ENCODE measurements at places on chromosomes 4 and X.

DNA sequence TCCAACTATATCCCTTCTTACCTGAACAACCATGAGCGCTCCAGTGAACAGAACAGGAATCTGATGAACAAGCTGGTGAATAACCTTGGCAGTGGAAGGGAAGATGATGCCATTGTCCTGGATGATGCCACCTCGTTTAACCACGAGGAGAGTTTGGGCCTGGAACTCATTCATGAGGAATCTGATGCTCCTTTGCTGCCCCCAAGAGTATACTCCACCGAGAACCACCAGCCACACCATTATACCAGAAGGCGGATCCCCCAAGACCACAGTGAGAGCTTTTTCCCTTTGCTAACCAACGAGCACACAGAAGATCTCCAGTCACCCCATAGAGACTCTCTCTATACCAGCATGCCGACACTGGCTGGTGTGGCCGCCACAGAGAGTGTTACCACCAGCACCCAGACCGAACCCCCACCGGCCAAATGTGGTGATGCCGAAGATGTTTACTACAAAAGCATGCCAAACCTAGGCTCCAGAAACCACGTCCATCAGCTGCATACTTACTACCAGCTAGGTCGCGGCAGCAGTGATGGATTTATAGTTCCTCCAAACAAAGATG is 870.2 kb downstream of the ADGRL3 start:
- DNase-seq: no peak

DNA sequence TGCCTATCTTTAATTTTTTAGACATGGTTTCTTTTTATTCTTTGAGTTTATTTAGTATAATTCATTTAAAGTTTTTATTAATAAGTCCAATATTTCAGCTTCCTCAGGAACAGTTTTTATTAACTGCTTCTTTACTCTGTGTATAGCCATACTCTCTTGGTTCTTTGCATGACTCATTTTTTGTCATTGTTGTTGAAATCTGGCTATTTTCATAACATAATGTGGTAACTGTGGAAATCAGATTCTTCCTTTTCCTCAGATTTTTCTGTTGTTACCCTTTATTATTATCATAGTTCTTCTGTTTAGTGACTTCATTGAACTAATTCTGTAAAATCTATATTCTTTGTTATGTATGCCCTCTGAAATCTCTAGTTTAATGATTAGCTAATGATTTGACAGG is 124.9 kb upstream of the CYSLTR1 start:
- no peak for DNase-seq

- no peak for DNase-seq
These were observed 33.5 kb downstream of the SMS start for GRCh38 chrX:21974011-21974385.

DNA sequence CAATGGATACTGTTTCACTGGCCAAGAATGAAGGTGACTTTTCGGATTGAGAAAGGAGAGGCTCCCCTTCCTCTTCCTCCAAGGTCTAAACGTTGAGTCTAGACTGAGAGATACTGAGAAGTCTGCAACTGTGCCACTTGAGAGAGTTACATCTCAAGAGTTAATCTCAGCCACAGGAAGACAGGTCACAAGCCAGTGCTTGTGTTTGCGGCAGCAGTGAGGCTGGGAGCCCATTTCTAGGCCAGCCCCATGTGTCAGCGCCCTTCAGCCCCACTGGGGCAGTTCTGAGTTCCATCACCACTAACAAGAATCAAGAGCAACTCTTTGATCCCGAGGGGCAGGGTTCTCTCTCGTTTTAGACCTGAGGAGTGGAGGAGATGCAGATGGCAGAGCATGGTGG is 7.3 kb upstream of the SEC24D start:
- DNase-seq: no peak

- no peak for DNase-seq
These were observed 49.5 kb downstream of the DCLK2 start for GRCh38 chr4:150127757-150128156.

DNA sequence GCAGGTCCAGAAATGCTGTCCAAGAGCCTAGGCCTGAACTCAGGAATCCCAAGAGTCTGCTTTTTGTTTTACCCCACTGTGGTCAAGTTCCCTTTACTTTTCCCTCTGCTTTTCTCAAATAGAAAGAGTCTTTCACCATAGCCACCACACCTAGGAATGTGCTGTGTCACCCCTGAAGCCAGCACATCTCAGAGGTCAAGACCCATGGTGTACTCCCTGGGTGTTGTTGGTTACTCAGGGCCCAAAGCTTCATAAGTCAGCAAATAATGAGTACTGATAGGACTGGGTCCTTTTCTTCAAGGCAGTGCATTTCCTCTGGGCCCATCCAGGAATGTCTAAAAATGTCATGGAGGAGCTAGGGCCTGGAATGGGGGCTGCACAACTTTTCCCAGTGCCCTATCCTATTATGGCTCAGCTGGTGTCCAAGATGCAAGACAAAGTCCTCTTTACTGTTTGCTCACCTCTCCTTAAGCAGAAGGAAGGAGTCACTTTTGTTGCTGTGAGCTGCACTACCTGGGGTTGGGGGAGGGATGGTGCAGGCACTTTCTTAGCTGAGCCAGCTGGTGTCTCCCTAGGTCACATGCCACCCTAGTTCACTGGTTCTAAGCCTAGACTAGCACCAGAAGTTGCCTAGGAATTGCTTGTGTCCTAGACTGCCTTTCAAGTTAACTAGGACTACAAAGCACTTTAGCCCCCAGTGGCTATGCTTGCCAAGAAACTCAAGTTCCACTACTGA is 62.4 kb upstream of the RXFP1 start:
- no peak for DNase-seq

DNA sequence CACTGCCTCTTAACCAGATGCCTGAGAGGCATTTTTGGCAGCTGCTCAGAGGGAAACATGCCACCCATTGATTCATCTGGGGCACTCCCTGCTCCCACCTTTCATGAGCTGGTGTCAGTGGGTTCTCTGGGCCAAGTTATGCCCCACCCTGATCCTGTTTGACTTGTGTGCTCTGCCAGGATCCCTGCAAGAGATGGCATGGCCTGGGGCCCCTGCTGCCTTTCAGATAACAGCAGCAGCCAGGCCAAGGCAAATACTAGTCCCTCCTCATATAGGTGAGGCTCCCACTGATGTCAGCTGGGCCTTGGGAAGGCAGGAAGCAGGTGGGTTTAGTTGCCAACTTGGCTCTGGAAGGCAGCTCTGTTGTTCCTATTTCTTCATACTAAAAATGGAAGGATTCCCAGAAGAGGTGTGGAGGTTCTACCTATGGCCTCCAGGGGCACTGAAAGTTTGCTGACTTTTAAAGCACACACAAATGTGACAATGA is 192.9 kb upstream of the RBPJ start:
- no peak for DNase-seq

DNA sequence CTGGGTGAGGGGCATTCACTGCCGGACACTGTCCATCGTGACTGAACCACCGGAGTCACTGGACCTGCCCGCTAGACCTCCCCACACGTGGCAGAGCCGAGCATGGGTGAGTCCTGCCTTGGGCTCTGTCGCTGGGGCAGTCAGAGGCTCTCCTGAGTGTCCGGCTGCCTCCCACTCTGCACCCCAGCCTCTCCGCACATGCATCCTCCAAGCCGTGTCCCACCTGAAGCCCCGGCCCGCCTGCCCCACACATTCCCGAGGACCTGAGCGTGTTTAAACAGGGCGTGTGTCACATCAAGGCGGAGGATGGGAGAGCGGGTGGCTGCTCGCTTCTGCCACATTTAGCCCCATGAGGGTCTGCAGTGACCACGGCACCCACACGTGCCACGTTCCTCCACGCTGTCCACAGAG is 4.7 kb downstream of the CPLX1 start:
- DNase-seq: no peak

- no peak for DNase-seq
These were observed 143.5 kb downstream of the MGST2 start for GRCh38 chr4:139808808-139809756.
